ENCODE measurements at places on chromosomes 3 and 15.

DNA sequence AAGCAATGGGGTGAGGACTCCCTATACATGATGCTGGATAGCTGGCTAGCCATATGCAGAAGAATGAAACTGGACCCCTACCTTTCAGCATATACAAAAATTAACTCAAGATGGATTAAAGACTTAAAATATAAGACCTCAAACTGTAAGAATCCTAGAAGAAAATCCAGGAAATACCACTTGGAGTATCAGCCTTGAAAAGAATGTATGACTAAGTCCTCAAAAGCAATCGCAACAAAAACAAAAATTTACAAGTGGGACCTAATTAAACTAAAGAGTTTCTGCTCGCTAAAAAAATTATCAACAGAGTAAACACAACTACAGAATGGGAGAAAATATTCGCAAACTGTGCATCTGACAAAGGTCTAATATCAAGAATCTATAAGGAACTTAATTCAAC lies 94.3 kb downstream of the XRN1 start:
- no peak overlapping the region for H3K4me3 ChIP-seq
- no peak for DNase-seq
- H3K27me3 ChIP-seq: no peaks in the 10 kb centered on the region
- H3K4me1 ChIP-seq: no peaks in the 10 kb centered on the region

- no peak for DNase-seq
- no peaks in the 10 kb centered on the region for H3K36me3 ChIP-seq
- H3K27ac ChIP-seq: no peak overlapping the region
- no peak overlapping the region for H3K4me3 ChIP-seq
- H3K27me3 ChIP-seq: no peaks in the 10 kb centered on the region
- no peaks in the 10 kb centered on the region for H3K4me1 ChIP-seq
Observed at GRCh38 chr15:31458596-31459399, 132.2 kb downstream of the KLF13 start.

DNA sequence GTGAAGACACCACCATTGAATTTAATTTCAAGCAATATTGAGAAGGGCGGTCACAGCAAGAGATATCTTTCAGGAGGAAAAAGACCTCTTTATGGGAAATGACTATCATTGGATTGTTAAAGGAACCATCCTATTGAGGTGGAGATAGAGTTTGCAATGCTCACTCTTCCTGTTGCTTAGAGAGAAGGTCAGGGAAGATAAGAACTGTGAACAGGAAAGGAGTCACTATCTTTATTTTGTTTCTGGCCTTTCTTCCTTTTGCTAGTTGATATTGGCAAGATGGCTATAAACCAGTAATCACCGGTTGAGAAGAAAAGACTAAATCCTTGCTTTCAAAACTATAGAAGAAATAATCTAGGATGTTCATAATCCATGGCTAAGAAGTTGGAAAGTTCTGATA lies 112.1 kb upstream of the TMEM108 start:
- no peaks in the 10 kb centered on the region for H3K36me3 ChIP-seq
- no peak overlapping the region for H3K4me3 ChIP-seq

DNA sequence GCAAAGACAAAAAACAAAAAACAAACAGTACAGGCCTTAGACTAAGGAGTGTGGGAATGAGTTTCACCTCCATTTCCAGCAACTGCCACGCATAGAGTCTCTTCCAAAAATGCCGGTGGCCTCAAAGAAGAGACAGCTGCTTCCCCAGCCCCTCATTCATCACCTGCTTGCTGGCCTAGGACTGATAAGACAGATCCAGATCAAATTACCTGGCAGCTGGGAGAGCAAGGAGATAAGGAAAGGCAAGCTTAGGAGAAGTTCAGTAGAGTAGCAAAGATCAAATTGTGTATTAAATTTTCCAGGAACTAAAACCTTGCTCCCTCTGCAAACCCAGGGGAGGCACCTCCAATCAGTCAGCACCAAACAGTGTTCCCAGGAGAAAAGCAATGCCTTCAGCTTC lies 325.8 kb upstream of the CTNNB1 start:
- H3K27me3 ChIP-seq: no peaks in the 10 kb centered on the region
- H3K4me1 ChIP-seq: no peaks in the 10 kb centered on the region
- no peak overlapping the region for H3K27ac ChIP-seq
- no peak overlapping the region for H3K4me3 ChIP-seq
- no peaks in the 10 kb centered on the region for H3K36me3 ChIP-seq

GRCh38 chr3:70811880-70812279 lies 499.4 kb upstream of the MDFIC2 start:
- no peaks in the 10 kb centered on the region for H3K27me3 ChIP-seq
- H3K4me1 ChIP-seq: peaks cover 9% of the 10 kb centered on the region
- no peak for DNase-seq
- H3K27ac ChIP-seq: no peak overlapping the region

DNA sequence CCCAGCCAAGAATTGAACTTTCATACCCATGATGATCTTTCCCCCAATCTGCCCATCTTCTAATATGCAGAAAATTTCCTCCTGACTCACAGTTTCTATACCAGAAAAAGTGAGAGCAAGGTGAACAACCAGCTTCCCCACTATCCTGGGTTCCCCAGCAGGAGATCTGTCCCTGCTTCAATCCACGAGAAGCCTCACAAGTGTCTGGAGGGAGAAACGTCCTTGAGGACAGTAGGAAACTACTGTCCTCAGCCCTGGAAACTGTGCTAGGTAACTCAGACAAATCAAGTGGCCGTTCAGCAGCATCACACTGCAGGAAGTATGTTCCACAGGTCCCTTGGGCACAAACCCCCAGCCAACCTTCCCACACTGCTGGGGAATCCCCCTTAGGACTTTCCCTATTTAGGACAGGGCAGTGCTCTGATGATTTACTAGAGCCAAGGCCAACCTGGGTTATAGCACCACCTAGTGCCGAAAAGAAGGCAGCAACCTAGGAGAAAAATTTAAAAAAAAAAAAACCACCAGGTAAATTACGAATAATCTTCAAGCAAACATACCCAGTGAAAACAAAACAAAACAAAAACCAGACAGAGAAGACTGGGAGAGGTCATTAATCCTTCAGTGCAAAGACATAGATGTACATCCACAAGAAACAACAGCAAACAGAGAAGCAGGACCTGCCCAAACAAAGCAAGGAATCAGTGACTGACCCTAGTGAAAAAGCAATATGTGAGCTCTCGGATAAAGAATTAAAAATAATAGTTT lies 36.0 kb downstream of the MORC1 start:
- no peak overlapping the region for H3K4me3 ChIP-seq
- H3K4me1 ChIP-seq: peaks cover 12% of the 10 kb centered on the region
- peak; percentile 75 for DNase-seq
- H3K27me3 ChIP-seq: peaks cover 11% of the 10 kb centered on the region
- no peaks in the 10 kb centered on the region for H3K36me3 ChIP-seq
- peak overlapping the region; percentile 19 for H3K27ac ChIP-seq

DNA sequence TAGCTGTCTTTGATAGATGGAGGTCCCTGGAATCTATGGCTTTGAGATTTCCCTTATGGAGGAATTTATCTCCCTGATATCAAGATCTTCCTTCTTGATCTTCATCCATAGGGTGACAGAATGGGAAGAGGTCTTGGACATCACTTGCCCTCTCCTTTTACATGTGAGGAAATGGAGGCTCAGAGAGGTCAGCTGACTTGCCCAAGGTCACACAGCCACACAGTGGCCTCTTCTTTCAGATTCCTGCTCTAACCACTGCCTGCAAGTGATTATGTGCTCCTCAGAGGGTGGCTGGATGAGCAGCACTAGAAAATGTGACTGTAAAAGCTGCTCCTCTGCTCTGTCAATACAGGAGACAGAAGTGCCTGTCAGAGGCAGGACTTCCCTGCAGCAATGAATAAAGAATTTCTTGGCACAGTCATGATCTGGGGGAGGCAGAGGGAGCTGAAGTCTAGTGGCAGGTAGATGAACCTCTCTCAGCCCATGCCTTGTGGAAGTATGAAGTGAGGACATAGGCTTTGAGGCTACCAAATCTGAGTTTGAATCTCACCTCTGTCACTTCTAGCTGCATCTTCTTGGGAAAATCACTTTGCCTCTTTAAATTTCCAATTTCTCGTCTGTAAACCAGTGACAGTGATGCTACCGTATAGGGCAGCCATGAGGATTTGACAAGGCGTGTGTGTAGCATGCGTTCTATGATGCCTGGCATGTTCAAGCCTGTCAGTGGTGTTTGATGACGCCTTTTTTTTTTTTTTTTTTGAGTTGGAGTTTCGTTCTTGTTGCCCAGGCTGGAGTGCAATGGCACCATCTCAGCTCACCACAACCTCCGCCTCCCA lies 12.0 kb downstream of the SSUH2 start:
- no peak overlapping the region for H3K4me3 ChIP-seq
- peaks cover 9% of the 10 kb centered on the region for H3K36me3 ChIP-seq
- no peak overlapping the region for H3K27ac ChIP-seq
- peaks cover 51% of the 10 kb centered on the region for H3K4me1 ChIP-seq
- no peak for DNase-seq
- H3K27me3 ChIP-seq: no peaks in the 10 kb centered on the region

DNA sequence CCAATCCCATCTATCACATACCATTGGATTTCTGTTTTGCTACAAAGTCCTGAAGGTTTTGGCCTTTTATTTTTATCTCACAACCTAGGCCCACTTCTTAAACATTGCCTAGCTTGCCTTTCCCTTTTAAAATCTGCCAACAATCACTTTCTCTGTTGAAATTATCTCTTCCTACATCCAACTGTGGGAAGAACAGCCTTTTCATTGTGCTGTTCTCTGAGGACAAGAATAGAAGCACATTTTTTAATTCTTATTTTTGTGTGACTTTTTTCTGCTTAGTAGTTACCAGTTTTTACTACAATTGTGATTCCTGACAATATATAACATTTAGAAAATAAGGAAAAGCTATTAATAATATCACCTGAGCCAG lies 159.2 kb downstream of the CNTN6 start:
- no peak overlapping the region for H3K4me3 ChIP-seq
- no peaks in the 10 kb centered on the region for H3K36me3 ChIP-seq
- H3K4me1 ChIP-seq: peaks cover 10% of the 10 kb centered on the region
- DNase-seq: no peak
- no peak overlapping the region for H3K27ac ChIP-seq

DNA sequence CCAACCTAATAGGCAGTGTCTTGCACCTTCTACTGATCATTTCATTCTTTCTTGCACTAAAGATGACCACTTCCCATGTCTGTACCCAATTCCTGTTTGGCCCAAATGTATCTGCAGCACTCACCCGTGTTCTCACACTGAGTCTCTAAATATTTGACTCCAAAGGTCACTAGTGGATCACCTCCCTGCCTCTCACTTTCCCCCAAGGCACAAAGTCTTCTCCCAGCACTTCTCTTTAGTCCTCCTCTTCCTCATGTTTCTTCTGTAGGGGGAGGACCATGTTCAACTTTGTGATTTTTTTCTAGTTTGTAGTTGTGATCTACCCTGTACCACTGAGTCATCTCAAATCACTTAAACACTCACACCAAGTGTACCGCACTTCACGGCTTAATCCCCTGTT lies 13.9 kb downstream of the NR1I2 start:
- H3K4me3 ChIP-seq: no peak overlapping the region
- H3K36me3 ChIP-seq: no peaks in the 10 kb centered on the region
- H3K27ac ChIP-seq: no peak overlapping the region
- peaks cover 20% of the 10 kb centered on the region for H3K4me1 ChIP-seq
- H3K27me3 ChIP-seq: peaks cover 9% of the 10 kb centered on the region

- H3K4me1 ChIP-seq: no peaks in the 10 kb centered on the region
- no peak overlapping the region for H3K27ac ChIP-seq
- no peak overlapping the region for H3K4me3 ChIP-seq
- DNase-seq: no peak
Observed at GRCh38 chr3:42424911-42425310, 14.5 kb upstream of the LYZL4 start.

GRCh38 chr15:31867536-31868442 lies 162.5 kb upstream of the CHRNA7 start:
- peak; percentile 48 for DNase-seq
- no peak overlapping the region for H3K27ac ChIP-seq
- H3K27me3 ChIP-seq: no peaks in the 10 kb centered on the region
- no peak overlapping the region for H3K4me3 ChIP-seq
- peaks cover 9% of the 10 kb centered on the region for H3K36me3 ChIP-seq
- H3K4me1 ChIP-seq: no peaks in the 10 kb centered on the region

- H3K27me3 ChIP-seq: no peaks in the 10 kb centered on the region
- H3K36me3 ChIP-seq: no peaks in the 10 kb centered on the region
- no peak overlapping the region for H3K27ac ChIP-seq
Observed at GRCh38 chr15:60535265-60535664, 56.3 kb upstream of the ICE2 start.

Data from Calu3 (cell line).